ENCODE measurements at places on chromosomes 2 and 18.

GRCh38 chr2:241379481-241380480 lies 23.7 kb downstream of the FARP2 start:
- DNase-seq, result no peak

- no peak for DNase-seq
Measured at GRCh38 chr2:197498937-197499593, 575 bp downstream of the HSPD1 start.

DNA sequence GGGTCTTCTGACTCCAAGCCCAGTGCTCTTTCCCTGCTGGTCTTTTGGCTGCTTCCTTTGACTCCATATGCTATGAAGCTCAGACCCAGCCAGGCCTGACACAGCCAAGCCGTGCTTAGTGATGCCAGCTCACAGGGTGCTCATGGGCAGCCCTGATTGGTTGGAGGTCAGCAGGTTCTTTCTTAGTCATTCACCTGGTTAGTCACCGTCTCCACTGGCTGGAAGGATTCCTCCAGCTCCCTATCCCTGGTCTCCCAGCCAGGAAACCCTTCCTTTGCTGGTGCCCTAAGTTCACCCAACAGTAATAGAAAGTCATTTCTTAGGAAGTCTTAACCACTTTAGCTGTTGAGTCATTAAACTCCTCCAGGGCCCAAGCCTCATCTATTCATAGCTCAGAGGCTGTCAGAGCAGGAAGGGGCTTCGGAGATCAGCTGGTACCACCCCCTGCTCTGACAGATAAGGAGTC lies 3.9 kb downstream of the KCNK3 start:
- DNase-seq, result no peak

- no peak for DNase-seq
Measured at GRCh38 chr2:54897420-54898310, 152.6 kb downstream of the RTN4 start.

- no peak for DNase-seq
Measured at GRCh38 chr2:237397072-237397471, 16.9 kb downstream of the COL6A3 start.

Measured in activated CD8-positive, alpha-beta memory T cell treated with anti-CD3 and anti-CD28 coated beads for 1 hour (primary cell).